ENCODE measurements at places on chromosomes 7 and 10.
A peak's percentile ranks its signal among the peaks of the same experiment; 100 is the strongest.

DNA sequence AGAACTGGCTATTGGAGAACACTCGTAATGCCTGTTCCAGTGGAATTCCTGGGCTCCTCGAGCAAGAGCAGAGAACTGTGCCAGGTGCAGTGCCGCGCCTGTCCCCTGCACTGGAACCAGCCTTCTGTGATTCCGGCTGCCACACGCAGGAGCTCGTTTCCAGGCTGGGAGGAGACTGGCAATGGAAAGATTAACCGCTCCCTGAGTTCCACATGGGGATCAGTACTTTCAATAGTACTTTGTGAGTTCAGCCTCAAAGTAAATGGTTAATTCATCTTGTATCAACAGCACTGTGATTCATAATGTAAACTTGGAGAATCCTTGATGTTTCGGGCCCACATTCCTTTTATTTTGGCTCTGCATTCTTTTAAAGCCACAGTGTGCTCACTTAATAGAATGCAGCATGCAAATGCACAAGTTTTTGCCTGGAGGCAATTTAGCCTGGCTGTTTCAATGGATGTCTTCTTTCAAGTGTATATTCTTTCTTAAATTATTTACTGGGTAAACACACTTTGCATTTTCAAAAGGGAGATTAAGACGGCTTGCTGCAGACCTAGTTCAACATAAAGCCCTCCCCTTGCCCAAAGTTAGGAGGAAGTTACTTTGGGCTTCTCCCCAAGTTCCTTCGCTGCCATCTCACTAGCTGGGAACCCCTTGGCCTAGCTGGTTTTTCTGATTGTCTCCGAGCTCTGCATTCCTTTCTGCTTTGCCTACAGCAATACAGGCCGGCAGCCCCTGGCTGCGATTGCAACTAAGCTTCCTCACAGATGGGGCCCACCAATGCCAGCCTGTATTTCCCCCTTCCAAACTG is 138.1 kb upstream of the TCF7L2 start:
- DNase-seq: peak; percentile 80

- DNase-seq: no peak
These were observed 2.1 kb downstream of the MRPL32 start for GRCh38 chr7:42934291-42934690.

- DNase-seq: no peak
These were observed 6.5 kb upstream of the SDK1 start for GRCh38 chr7:3294432-3295100.

DNA sequence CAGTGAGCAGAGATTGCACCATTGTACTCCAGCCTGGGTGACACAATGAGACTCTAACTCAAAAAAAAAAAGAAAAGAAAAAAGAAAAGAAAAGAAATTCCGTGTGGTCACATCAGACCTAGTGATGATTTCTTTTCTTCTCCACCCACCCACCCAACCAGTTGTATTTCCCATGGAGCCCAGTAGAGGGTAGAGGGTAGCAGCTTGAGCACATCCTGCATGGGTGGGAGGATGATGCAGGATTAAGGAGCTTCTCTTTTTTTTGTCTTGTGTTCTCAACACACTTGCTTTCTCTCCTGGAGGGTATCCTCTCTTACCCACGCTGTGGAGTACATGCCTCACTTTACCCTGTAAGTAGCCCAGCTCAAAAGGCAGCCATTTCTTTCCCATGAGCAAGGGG is 118.6 kb upstream of the CARD11 start:
- DNase-seq: no peak

GRCh38 chr10:100736144-100736808 is 9.1 kb upstream of the PAX2 start:
- no peak for DNase-seq

- DNase-seq: no peak
These were observed 301.4 kb downstream of the AHR start for GRCh38 chr7:17599733-17600339.

- DNase-seq: peak; percentile 55
These were observed 35.0 kb upstream of the ABCB4 start for GRCh38 chr7:87510411-87510875.
